ENCODE measurements at places on chromosomes 3 and 15.

- DNase-seq = no peak
Measured at GRCh38 chr3:12232785-12233300, 56.0 kb upstream of the PPARG start.

DNA sequence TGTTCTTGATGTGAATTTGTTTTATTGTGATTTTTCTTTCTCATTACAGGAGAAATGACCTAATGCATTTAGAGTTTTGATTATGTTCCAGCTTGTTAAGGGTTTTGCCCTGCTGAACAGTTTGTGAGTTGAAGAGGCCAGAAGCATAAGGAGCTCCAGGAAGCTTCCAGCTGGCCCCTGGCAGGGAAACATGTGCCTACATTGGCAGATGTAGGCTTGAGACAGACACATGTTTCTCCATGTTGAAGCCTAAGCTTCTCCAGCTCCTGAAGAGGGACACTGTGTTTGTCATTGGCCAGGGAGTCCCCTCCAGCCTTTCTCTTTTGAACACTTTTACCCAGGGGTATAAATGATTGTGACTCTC lies 88.4 kb downstream of the ASB7 start:
- no peak for DNase-seq

GRCh38 chr3:165768680-165769079 lies 68.5 kb downstream of the BCHE start:
- DNase-seq = no peak

DNA sequence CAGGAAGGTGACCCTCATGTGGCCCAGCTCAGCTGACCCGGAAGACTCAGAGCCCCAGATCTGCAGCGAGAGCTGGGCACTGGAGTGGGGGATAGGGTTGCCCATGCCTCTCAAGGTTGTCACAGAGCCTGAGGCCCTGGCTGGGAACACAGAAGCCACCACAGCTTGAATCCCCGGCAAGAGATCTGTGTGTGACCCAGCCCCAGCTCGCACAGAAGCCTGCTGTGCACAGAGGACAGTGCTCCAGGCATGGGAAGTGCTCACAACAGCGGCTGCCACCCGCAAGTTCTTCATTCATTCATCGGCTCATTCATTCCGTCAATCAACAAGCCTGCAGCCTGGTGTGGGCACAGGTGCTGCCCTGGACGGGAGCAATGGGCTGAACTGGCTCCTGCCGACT lies 36.4 kb downstream of the DNAJB8 start:
- no peak for DNase-seq

DNA sequence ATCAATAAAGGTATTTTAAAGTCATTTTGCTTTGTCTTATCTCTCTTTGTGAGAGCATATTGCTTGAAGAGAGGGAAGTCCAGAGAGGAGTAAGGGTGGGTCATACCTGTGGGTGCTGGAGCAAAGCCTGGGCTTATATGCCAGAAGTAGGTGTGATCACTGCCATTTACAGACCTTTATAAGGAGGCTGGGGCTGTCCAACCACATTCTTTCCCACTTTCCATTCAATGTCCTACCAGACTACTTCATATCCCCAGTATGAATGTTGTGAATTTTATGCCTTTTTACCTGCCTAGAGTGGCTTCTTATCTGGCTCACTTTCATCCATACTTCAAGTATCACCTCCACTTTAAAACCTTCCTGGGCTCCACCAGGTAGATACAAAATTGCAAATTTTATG lies 39.4 kb upstream of the ST6GAL1 start:
- DNase-seq = no peak

DNA sequence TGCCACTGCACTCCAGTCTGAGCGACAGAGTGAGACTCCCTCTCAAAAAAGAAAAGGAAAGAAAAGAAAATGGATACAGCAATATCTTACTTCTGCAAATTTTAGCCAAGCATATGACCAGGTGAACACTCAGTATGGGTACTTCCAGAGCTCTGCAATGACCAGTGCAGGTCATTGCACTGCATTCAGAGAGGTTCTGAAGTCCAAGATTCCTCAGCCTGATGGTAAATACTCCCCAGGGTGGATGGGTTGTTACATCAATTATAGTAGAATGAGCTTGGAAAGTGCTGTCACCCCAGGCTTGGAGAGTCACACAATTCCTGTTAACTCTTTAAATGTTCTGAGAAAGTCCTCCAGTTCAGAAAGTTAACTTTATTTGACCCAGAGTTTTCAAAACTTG lies 103.7 kb downstream of the RPLP1 start:
- no peak for DNase-seq

DNA sequence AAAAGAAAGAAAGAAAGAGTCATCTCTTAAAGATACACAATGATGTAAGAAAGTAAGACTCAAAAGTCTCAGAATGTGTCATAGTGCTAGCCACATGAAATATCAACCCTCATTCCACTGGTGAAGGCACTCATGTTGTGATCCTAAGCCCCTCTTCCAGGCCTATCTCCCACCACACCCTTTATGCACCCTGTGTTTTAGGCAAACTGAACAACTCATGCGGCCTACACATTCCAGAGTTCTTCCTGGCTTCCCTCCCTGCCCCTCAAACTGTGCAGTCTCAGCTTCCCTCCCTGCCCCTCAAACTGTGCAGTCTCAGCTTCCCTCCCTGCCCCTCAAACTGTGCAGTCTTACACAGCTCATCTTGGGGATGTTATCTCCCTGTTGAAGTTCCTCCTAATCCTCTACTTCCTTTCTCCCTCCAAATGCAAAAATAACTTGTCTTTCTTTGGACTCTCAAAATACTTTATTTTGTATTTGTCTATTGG lies 69.0 kb upstream of the FNDC3B start:
- no peak for DNase-seq

DNA sequence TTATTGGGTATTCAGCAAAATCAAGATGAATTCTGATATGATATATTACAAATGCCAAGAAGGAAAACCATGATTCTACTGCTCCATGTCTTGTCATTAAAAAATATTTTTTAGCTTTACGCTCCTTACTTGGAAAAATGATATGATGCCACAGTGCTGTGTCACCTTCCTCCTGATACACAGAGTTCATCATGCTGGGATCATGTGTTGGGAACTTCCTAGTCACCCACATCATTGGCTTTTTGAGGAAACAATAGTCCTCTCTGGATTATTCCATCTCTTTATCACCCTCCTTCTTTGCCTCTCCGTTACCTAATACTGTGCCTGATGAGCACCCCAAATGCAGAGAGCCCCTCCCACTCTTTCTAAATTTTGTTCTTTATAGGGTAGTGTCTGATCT lies 94.3 kb upstream of the PFN2 start:
- DNase-seq = no peak

- DNase-seq = no peak
Measured at GRCh38 chr15:63939531-63940130, 105.9 kb upstream of the HERC1 start.

DNA sequence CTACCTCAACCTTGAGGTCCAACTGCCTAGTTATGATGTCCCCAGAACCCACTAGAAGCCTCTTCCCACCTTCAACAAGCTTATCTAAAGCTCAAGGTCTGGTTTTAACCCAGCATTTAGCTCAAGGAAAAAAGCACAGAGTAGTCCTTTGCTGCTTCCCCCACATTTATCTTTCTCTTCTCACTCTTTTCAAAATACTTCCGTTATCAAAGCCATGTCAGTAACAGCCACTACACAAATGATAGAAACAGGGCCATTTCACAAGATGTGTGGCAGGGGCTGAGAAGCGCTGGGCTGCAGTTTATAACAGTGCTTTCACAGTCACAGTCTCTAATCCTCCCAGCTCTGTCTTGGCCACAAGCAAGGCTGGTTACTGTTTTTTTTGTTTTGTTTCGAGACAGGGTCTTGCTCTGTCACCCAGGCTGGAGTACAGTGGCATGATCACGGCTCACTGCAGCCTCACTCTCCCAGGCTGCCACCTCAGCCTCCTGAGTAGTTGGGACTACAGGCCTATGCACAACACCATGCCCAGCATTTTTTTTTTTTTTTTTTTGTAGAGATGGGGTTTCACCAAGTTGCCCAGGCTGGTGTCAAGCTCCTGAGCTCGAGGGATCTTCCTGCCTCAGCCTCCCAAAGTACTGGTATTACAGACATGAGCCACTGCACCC lies 218.8 kb downstream of the OSBPL10 start:
- no peak for DNase-seq

GRCh38 chr3:24410860-24411259 lies 83.8 kb downstream of the THRB start:
- DNase-seq = no peak

DNA sequence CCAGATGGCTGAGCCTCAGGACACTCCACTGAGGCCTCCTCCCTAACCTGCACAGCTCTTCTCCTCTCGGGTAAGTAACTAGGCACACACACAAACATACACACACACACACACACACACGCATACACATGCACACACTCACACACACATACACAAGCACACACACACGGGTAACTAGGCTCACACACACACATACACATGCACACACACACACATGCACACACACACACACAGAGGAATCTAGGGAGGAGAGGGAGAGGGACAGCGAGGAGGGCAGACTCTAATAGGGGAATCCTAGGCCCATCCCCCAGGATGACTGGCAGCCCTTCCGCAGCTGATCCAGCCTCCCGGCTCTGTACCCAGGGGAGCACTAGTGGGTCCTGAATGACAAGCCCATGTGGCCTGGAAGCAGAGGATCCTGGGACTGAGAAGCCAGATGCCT lies 177.4 kb upstream of the LINGO1 start:
- DNase-seq = no peak

- no peak for DNase-seq
Measured at GRCh38 chr3:127988770-127989557, 63.3 kb upstream of the SEC61A1 start.

DNA sequence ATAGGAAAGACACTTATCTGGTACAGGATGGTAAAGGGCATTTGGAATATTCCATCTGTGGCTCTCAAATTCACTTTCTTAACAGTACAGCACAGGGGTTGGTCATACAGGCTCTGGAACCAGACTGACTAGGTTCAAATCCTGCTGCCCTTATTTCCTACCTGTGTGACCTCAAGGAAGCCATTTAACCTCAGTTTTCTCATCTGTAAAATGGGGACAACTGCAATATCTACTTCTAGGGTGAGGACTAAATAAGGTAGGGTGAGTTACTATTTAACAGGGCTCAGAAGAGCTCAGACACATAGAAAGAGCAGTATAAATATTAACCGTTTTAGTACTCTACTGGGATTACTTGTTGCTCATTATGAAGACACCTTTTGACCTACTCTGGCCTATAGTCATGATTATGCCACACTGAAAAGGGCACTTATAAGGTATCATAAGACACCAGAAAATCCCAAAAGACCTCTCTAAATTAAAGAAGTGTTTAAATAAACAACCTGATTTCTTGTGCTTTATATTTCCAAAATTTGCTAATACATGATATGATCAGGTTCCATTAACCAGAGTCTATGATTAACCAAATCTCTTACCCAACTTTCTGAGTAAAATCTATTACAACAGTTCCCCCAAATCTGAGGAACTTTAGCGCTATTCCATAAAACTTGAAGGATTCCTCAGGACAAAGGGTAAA lies 6.5 kb downstream of the RFTN1 start:
- no peak for DNase-seq
